ENCODE measurements at places on chromosomes 6 and 20.

DNA sequence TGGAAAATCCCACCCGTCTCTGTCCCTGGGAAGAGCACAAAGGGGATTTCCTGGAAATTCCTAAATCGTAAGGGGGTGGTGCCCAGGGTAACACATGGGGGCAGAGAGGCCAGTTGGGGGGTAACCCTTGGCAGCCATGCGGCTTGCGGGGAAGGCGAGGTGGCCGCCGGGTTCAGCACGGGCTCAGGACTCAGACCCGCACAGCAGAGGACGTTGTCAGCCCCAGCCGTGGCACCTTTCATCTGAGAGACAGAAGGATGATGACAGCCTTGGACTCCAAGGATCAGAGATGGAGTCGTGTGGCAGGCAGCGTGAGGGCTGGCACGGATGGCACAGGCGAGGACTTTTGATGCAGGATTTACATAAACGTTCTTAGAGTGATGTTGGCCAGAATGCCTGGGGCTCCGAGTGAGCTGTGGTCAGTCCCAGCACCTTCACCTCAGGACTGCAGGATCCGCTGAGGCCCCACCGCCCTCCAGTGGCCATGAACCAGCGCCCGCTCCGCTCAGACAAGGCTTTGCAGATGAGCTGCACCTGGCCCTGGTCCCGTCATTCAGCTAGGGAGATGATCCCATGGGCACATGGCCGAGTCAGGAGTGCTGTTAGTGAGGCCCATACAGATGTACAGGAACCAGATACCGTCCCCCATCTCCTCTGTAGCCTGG, 190.3 kb downstream of the TAF4 start:
- DNase-seq: no peak

- DNase-seq: no peak
These were observed 253.2 kb downstream of the PLCB1 start for GRCh38 chr20:8385247-8385646.

GRCh38 chr6:13913226-13914001, 11.3 kb upstream of the RNF182 start:
- DNase-seq: no peak

- no peak for DNase-seq
These were observed 71.0 kb upstream of the SLC22A16 start for GRCh38 chr6:110547266-110547964.

- DNase-seq: no peak
These were observed 6.3 kb downstream of the GABRR2 start for GRCh38 chr6:89308525-89309395.

GRCh38 chr6:14550410-14550809, 432.8 kb downstream of the CD83 start:
- no peak for DNase-seq

DNA sequence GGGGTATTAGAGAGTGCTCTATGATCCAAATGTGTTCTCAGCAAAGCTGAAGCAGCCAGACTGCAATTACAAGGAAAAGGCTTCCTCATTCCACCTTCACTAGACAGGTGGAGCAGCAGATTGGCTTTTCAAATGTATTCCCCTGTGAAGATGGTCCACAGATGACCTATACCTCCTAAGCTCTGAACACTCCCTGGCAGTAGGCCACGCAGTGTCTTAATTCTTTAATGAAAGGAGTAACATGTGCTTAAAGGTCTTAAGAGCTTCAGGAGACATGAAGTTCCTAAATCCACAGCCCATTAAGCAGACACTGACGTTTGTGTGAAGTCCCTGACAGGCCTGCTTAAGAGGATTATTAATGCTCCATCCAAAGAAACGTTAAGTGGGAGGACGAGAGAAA, 138.9 kb upstream of the NUP153 start:
- no peak for DNase-seq

DNA sequence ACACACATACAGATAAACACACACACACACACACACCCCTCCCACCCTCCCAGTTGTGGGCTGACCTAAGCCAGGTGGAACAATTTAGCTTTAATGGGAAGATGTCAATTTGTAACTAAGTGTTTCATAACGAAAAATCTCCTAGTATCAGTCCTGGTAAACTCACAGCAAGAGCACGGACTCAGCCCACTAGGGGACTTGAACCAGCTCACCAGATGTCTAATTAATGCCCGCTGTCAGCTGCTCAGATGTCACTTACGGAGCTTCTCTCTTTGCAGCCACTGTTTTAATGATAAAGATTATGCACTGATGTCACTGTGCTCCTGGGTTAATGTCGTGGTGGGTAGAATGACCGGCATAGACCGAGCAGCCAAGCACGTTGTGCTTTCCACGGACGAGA, 116.6 kb upstream of the INSM1 start:
- no peak for DNase-seq

DNA sequence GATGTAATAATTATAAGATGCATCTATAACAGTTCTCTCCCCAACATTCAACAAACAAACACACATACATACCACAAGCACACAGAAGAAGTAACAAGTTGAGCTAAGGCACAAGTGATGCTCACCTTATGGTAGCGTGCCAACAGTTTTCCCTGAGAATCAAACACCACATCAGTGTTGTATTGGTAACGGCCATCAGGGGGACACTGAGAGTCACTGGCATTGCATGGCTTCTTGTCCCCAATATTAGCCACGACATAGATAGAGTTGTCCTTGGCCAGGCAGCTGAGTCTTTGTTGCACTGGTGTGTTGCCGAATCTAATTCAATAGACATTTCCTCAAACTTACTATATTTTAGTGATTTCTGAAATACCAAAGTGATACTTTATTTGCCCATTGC, 14.8 kb upstream of the VNN1 start:
- DNase-seq: no peak

GRCh38 chr20:35467339-35468224, 12.2 kb downstream of the CEP250 start:
- DNase-seq: no peak

- no peak for DNase-seq
These were observed 29.4 kb downstream of the MDGA1 start for GRCh38 chr6:37668251-37668650.

GRCh38 chr6:4371207-4371921, 236.0 kb upstream of the ECI2 start:
- DNase-seq: no peak

DNA sequence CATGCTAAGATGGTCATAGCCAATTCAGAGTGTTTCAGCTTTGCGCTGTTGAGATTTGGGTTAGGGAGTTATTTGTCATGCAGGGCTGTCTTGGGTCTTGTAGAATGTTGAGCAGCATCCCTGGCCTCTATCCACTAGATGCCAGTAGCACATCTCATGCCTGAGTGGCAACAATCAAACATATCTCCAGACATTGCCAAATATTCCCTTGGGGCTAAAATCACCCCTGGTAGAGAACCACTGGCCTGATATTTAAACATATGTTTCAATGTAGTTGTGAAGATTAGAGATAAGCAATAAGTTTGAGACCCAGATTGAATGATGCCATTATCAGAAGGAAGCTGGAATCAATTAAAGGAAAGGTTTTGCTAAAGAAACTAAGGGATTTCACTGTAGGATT, 463.3 kb downstream of the DOK5 start:
- DNase-seq: no peak

- no peak for DNase-seq
These were observed 377.4 kb downstream of the CD109 start for GRCh38 chr6:74073429-74073828.

GRCh38 chr6:112216662-112217551, 37.5 kb downstream of the LAMA4 start:
- DNase-seq: no peak

- peak; percentile 57 for DNase-seq
These were observed 23.7 kb downstream of the PEX7 start for GRCh38 chr6:136846046-136846445.

DNA sequence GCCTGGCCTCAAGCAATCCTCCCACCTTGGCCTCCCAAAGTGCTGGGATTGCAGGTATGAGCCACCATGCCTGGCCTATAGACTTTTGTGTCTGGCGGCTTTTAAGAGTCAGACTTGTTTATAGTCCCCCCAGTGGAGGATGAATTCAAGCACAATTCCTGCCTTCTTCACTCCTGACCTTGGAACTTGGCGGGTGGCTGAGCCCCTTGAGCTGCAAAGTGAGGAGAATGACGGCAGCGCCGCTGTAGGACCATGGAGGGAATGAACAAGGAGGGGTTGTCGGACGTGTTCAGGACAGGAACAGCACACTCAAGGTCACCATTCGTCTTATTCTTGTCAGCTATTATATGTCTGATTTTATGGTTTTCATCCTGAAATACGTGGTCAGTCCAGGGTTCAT, 265.4 kb downstream of the CDH4 start:
- no peak for DNase-seq

GRCh38 chr6:144123421-144123820, 26.9 kb upstream of the STX11 start:
- no peak for DNase-seq

DNA sequence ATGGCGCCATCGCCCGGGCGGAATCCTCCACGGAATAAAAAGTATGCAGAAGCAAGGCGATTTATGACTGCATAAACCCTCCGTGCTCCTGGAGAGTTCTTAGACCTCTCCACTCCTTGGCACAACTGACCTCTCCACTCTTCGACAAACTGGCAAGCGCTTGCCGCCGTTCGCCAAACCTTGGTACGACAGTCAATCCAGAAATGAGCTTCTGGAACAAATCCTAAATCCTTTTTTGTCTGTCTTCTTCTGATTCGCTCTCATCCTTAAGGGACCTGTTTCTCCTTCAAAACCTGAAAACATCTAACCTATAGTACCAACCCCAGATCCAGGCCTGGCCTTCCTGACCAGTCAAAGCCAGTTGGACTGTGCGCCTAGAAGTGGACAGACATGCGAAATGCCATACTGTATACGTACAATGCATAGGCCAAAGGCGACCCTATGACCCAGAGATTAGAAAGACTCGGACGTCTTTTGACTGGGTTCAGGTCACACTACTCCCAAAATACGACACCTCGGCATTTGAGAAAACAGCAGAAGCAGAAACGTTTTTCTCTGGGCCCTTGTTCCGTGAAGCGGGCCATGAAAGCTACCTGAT, 59.4 kb downstream of the TRIM27 start:
- peak; percentile 76 for DNase-seq

GRCh38 chr6:100488244-100488643, 23.5 kb upstream of the SIM1 start:
- DNase-seq: no peak

DNA sequence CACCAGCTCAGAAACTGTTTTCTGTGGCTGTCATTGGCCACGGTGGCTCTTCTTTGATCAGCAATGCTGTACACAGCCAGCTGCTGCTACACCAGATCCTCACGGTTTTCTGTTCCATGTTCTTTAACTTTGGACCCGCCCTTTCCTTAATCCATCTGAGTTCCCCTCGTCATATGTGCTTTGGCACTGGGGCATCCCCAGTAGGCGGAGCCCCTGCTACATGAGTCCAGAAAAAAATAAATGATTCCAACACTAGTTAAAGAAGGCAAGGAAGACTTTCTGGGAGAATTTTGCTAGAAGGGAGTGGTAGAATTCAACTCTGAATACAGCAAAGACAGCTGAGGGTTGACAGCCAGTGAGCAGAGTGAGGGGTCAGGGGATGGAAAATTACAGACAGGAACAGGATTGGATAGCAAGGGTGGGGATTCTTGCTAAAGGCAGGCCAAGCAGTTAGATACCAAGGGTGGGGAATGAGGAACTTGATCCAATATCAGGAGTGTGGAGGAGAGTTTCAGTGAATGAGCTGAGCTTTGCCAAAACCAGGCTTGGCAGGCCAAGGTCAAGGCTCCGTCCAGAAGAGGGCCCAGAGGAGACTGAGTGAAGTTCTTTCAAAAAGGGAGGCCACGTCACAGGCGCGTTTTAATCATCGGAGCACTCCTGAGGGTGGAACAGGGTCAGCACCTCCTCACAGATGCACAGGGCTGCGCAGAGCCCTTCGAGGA, 391.8 kb downstream of the CDH4 start:
- no peak for DNase-seq

DNA sequence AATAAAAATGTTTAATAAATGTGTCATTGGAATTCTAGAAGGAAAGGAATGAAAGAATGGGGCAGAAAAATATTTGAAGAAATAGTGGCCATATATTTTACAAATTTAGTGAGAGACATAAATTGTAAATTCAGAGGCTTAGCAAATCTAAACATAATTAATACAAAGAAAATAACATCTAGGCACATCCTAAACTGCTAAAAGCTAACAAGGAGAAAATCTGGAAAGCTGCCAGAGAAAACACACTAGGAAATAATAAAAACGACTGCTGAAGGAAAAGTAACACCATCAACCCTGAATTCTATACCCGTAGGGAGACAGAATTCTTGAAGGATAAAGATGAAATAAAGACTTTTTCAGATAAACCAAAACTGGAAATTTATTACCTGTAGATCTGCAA, 23.8 kb downstream of the CYB5R4 start:
- DNase-seq: no peak

GRCh38 chr6:108117427-108118358, 43.2 kb upstream of the OSTM1 start:
- no peak for DNase-seq

DNA sequence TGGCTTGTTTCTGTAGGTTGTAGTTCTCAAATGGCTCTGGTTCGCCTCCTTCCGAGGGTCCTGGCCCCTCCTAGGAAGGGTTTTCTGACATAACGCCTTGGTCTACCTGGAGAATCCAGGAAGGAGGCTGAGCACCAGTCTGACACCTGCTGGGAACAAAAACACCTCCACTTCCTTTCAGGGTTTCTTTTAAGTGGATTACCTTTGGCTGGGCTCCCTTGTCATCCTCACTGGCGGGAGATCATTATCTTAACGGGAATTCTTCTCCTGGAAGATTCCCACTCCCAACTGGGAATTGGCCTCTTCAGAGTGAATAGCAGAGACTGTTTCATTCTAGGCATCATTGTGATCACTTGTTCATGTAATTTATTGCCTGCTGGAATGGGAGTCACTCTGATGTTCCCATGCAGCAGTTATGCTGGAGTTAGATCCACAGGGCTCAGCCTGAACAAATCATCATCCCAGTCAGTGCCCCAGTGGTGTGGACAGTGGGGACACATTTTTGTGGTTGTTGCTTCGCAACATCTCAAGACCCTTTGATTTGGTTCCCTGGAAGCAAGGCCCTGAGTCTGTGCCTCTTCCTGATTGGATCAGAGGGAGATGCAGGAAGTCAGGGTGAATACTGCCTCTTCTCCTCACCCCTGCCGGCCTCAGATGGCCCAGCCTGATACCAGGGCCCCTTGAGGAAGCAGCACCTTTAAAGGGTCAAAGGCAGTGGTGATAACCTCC, 49.1 kb downstream of the LYRM2 start:
- no peak for DNase-seq

DNA sequence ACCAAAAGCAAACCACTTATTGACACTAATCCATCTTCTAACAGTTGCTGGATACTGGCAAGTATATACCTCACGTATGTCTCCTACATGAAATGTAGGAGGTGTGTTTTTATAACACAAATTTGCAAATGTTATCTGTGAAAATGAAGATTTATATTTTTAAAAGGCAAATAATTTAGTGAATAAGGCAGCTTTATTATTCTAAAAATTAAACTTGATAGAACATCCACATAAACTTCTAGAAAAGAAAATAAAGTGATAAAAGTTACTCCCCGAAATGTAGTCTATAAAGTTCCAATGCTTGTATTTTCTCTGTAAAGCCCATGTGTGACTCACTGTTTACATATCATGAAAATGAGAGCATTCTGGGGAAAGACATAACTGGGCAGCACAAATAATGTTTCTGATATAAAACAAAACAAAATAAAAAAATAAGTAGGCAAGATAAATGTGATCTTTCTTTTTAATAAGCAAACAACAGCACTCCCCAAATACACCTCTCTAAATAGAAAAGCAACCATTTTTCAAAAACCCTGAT, 84.4 kb downstream of the MAP7 start:
- DNase-seq: no peak

Data from activated CD4-positive, alpha-beta T cell treated with anti-CD3 and anti-CD28 coated beads, Interleukin-10, Interleukin-2, amounts not matched to agents 100 ng/mL and 50 ng/mL, durations not matched to agents 16 hours and 8 hours (primary cell).